ENCODE measurements at places on chromosomes 1 and 21.

DNA sequence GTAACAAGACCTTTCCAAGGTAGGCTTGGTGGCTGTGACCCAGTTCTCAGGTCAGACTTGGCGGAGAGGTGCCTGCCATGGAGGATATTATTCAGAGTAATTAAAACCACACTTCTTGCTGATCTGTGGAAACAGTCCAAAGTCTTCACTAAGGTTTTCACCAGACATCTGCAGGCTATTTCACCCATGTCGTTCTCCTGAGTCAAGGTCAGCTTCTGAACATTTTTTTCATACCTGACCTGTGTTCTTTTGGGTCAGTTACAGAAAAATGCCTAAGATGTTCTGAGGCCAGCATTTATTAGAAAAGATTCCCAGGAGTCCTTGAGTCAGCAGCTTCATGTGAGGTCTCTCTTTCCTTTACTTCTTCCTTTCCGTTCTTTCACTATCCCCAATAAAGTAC lies 54.9 kb downstream of the RGL1 start:
- no peak for DNase-seq

GRCh38 chr1:31750858-31751510 lies 13.2 kb downstream of the ADGRB2 start:
- DNase-seq = no peak

DNA sequence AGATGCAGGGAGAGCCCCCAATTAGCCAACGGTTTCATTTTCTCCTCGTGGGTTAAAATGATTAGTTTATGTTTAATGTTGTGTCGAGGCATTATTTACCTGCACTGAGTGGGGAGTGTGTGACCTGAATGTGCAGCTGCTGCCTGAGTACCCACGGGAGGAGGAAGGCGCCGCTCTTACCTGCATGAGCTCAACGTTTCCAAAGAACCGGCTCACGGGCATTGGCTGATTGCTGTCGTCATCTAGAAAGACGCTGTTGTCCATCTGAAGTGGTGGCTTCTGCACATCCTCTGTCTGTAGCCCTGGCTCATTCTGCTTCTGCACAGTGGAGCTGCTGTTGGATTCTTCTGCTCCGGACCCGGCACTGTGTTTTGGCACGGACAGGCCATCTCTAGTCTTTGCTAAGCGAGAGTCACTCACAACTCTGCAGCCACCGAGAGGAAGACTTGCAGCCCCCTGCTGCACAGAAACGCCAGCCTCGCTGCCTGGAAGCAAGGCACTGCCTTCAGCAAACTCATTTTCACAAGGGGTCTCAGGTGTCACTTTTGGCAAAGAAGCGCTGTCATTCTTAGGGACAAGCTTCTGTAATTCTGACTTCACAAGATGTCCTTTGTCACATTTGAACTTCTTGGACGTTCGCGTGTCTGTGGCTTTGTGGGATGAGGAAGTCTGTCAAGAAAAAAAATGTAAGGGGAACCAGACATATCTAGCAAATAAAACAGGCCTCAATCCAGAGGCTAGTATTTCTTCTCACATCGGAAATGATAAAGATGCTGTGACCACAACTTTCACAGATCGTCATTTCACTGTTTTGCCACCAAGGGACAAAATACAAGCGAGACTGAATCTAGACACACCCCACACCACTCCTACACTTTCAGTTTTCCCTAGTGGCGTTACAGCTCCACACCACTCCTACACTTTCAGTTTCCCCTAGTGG lies 9.4 kb downstream of the C1orf174 start:
- no peak for DNase-seq

DNA sequence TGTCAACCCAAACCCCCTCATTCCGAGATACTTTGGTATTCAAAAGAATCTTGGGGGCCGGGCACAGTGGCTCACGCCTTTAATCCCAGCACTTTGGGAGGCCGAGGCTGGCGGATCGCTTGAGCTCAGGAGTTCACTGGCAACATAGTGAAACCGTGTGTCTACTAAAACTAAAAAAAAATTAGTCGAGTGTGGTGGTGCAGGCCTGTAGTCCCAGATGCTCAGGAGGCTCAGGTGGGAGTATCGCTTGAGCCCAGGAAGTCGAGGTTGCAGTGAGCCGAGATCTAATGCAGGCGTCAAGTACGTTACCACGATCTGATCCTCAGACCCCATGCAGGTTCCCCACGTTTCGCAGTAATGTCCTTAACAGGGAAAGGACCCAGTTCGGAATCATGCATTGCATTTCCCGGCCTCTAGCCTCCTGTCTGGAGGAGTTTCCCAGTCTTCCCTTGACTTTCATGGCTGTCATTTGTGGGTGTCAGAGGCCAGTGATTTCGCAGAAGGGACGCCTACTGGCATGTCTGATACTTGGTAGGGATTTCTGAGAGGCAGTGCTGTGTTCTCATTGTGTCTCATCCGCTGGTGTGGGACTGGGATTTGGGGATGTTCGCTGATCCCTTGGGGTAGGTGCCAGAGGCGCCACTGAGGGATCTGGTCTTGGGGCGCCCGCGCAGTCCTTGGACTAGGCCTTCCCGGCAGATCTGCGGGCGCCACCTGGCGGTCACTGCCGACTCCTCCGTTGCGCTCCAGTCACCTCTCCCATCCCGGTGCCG lies 39.3 kb upstream of the HMGN1 start:
- DNase-seq = peak; percentile 77

DNA sequence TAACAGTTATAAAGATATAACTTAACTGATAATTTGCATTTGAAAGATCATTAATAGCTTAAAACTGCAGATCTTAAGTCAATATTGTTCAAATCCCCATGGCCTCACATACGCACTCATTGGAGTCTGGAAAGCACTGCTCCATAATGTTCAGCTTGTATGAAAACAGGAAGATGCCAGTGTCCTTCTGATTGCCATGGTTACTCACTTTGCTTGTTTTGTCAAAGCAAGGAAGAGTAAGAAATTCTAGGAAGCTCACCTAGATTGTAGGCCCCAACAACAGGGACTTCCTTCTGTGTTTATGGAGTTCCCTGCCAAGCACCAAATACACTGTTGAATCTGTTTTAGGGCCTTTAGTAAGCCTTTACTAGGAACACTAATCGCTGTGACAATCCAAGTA lies 10.9 kb downstream of the GAS5 start:
- DNase-seq = no peak
